ENCODE measurements at places on chromosomes 5 and 9.
A peak's percentile ranks its signal among the peaks of the same experiment; 100 is the strongest.

- DNase-seq, result no peak
Observed at GRCh38 chr5:93092349-93093105, 488.5 kb downstream of the NR2F1-AS1 start.

- DNase-seq, result no peak
Observed at GRCh38 chr5:3993856-3994473, 398.3 kb downstream of the IRX1 start.

GRCh38 chr5:1000329-1000728, 8.3 kb upstream of the NKD2 start:
- DNase-seq, result no peak

DNA sequence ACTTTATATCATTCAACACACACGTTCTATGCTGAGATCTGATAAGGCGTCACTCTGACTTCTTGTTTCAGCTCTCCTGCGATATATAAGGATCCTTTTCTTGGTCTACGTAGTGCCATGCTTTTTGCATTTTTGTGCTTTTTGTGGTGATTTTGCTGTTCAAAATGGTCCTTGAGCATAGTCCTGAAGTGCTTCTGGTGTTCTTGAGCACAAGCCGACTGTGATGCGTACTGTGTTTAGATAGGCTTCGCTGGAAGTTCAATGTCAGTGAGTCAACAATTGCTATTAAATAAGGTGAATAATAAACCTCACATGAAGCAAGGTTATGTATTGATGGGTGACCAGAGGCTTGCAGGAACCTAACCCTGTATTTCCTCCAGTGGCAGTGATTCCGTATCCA, 46.8 kb downstream of the ACO1 start:
- no peak for DNase-seq

DNA sequence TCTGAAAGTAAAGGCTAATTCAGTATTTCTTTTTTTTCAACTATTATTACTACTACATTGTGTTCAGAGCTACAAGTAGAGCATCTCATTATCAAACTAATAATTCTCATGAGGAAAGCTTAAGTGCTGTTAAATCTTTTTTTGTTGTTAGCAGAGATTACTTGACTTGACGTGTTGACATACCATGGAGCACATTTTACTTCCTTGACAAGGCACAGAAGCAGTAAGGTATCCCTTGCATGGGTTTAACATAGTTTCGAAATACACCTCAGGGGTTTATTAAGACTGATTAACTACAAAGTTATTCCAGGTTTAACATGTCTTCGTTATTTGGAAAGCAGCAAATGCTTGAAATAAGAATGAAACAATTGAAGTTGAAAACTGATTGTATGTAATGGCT, 7.0 kb downstream of the SPDL1 start:
- no peak for DNase-seq

DNA sequence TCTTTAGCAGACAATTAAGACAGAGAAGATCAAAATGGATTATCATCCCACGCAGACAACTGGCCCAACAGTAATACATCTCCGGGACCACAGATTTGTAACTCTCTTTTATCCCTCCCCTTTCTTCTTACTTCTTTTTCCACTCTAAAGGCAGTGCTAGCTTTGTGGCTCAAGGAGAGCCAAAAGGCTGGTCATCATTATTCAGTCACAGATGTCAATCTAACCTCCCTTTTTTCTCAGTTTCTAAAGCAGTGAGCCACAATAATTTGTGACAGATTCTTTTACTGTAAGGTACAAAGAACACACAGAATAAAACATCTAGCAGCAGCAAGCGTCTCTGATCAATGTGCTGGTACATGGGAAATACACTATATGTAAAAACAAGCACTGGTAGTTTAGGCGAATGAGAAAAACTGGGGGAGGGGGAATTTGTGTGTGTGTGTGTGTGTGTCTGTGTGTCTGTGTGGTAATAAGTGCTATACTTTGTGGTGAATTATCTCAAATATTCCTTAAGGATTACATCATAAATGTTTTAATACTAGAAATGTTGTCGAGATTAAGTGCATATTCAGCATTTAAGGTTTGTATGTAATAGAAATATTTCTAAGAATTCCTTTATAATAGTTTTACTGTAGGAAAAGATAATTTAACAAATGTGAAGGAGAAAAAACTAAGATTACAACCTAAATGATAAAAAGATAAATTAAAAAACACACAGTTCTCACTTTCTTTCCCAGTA, 140.2 kb downstream of the DENND1A start:
- DNase-seq, result no peak

DNA sequence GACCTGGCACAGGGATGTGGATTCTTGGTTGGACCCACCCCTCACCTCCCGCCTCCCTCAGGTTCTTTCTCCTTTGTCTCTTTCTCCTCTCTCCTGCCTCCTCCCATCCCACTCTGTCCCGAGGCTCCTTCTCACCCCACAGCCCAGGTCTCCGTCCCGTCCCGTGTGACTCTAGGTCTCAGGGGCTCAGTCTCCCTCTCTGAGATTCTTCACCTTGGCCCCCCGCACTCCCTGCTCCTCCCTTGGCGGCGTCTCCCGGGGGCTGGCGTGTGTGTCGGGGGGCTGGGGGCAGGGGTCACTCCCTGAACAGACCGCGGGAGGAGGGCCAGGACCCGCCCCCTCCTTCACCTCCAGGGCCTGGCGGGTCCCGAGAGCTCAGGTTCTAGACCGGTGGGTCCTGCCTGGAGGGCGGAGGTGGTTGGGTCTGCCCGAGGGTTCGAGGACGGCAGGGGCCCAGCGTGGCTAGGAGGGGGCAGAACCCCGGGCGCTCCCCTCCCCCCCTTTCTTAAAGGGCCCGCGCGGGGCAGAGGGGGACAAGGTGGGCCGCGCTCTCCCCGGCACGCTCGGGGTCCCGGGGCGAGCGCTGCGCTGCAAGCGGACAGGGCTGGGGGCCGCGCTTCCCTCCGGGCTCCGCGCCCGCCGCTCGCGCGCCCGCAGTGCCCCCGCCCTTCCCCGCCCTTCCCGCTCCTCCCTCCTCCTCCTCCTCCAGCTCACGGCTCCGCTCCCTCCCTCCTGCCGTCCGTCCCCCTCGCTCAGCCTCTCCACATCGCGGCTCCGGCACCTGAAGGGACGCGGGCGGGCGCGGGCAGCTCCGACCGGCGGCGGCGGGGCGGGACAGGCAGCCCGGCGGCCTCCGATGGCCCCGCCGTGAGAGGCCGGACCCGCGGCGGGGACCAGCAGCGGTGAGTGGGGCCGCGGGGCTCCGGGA, at the start of gene PSD2:
Gene PSD2, plus strand, starts transcription at position 735 of the 928 bp plus-strand sequence. CDS start 13,633 bp downstream, outside the sequence.
- DNase-seq, result peak; percentile 60

- no peak for DNase-seq
Observed at GRCh38 chr5:103057208-103058130, 62.5 kb downstream of the GIN1 start.

DNA sequence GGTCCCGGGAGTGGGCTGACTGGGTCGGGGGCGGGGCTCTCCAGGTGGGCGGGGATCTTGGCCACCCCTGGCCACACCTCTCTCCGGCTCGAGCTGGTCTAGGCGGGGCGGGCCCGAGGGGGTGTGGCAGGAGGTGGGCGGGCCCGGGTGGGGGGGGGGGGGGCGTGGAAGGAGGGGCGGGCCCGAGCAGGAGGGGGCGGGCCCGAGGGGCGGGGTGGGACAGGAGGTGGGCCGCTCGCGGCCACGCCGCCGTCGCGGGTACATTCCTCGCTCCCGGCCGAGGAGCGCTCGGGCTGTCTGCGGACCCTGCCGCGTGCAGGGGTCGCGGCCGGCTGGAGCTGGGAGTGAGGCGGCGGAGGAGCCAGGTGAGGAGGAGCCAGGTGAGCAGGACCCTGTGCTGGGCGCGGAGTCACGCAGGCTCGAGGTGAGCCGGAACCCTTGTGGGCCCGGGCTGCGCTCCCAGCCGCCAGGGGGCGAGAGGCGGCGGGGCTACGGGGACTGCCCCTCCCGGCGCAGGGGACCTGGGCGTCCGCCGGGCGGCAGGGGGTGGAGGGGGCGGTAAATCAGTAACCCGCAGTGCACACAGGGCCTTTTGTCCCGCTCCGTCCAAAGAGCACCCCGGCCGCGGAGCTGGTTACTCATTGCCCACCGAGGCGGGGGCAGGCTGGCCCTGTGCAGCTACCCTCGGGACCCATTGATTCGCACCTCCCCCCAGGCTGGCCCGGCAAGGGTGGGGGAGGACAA, at the start of gene FGFR4:
Gene FGFR4, plus strand, starts transcription at position 262 of the 744 bp plus-strand sequence. CDS start 2,688 bp downstream, outside the sequence.
- no peak for DNase-seq

- DNase-seq, result peak; percentile 58
Observed at GRCh38 chr9:92808726-92809451, 44.3 kb upstream of the BICD2 start.

DNA sequence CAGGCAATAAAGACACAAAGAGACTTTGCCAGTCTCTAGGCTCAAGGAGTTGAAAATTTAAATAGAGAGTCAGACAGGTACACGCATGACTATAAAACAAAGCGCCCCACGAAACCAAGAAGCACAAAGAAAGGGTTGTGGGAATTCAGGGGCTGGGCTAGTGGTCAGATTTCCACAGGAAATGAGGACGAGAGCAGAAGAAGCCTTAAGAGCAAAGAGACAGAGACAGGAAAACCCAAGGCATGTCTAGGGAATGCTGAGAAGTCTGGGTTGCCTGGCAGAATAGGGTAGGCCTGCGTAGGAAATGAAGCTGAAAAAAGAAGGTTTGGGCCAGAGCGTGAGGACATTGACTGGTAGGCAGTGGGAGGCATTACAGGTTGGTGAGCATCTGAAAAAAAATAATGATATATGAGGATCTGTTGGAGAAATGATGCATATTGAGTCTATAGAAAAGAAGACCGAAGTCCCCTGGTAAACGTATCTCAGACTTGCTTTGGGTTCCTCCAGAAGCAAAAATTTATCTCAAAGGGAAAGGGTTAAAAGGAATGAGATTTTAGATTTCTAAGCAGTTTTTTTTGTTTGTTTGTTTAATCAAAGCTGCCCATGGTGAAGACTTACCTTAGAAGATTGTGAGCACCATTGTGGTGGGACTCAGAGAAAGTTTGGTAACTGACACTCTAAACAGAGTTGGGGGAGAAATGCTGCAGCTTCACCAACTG, 51.8 kb downstream of the SLC1A3 start:
- DNase-seq, result no peak

GRCh38 chr5:170623576-170624181, 119.9 kb downstream of the KCNIP1 start:
- DNase-seq, result peak; percentile 17

DNA sequence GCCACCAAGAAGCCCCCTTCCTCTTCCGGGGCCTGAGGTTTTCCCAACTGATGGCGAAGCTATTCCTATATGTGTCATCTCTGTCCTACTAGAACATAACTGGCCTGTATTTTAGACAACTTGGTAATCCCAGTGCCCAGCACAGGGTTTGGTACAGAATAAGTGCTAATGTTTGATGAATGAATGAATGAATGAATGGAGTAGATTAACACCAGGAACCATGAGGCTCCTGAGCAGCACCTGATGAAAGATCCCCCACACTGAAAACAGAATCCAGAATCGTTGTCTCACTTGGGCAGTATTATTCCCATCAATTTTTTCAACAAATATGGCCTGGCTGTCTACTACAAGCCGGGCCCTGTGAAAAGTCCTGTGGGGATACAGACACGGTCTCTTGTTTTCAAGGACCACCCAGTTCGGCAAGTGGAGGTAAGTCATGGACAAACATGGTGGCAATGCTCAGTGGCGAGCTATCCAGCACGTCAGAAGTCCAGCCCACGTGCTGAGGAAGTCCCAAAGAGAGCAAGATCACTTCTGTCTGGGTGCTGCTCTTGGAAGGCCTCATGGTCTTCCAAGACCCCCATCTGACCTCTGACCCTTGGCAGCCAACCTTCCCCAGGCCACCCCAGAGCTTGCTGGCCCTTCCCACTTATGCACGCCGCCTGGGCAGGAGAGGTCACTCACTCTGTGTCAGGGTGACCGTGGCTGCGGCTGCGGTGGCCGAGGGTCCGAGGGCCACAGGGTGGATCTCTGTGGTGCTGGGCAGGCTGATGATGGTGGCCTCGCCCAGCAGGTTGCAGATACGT, 1.0 kb downstream of the NAIF1 start:
- no peak for DNase-seq

DNA sequence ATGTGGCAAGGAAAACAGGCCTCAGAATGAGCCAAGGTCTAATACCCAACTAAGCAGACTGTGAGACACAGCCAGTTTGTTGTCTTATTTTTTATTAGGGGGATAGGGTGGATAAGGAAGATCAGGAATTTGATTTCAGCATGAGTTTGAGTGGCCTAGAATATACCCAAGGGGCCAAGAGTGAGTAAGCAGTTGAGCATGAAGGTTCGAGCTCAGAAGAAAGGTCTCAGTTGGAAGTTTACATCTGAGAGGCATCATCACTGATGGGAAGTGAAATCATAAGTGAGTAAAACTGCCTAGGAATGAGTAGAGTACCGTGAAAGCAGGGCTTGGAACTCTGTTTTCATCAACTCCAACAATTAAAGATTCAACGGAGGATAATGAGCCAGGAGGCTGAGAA, 12.6 kb downstream of the PSMD5 start:
- no peak for DNase-seq

DNA sequence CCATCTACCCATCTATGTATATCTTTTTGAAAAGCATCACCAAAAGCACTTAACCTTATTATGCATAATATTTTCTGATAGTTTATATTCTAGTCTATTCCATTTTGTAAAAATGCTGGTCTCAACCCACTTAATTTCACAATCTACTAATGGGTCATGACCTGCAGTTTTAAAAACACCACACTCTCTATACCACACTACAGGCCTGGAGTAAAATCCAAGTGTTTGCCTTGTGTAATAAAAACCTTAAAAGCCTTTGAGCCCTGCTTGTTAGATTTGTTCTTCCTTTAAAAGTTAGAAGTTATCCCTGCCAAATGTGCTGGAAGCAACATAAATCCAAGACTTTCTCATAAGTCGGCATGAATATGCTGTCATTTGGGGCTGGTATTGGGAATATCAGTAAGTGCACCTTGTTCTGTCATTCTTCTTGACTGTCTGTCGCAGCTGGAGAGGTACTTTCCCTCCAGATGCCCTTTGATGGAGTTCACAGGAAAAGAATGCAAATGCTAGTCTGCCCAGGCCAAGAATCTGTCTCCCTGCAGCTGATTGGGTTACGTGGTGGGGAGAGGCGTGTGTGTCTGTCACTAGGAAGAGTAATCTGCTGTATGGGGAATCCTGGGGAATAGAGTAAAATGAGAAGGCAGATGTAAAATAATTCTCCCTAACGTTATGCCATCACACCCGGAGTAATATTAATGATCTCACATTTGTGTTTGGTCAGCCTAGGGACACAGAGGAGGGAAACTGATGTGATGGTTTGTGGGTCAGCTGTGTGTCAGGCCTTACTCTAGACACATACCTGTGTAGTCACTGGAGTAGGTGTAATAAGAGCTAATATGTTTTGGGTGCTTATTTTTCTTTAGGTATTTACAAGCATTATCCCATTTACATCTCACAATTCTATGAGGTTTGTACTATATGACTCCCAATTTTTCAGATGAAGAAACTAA, 79.4 kb downstream of the ZNF366 start:
- no peak for DNase-seq
